CD8-positive, alpha-beta T cell (primary cell): ENCODE measurements at places on chromosomes 16 and 17. TPM values are rescaled to one million over a fixed set of nuclear protein-coding genes. Genes with fewer than 3 reads are reported as not detected.
A peak's percentile ranks its signal among the peaks of the same experiment; 100 is the strongest.

DNA sequence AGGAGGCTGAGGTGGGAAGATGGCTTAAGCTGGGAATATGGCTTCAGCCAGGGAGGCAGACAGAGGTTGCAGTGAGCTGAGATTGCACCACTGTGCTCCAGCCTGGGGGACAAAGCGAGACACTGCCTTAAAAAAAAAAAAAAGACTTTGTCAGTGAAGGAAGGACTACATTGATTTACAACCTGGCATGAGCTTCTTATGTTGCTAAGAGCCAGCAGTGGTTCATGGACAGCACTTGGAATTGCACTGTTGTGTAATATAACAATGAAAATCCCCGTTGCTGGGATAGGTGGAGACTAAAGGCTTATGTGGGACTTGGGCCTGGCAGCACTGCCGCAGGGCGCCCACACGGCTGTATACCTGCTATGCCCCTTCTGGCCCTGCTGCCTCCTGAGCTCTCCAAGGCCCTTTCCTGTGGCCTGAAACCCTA lies 14.1 kb upstream of the SLC16A5 start:
- DNase-seq, result no peak

DNA sequence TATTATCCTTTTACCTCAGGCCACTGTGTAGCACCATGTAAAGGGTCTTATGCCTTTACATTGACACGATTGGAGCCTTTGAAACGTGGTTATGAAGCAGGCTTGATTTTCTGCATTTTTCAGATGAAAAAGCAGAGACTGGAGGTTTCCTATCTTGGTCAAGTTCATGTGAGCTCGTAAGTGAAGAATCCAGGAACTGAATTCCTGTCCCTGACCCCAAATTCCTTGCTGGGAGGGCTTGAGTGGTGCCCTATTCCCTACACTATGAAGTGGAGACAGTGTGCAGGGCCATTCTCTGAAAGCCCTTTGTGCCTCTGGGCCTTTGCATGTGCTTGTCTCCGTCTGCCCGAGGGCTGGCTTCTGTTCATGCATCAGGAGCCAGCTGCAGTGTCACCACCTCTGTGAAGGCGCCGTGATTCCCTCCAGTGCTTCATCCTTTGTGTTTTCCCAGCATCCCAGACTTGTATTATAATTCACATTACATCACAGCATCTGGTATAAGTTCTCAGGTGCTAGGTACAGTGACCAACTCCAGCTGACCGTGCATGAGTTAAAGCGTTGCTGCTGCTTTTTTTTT lies 181.1 kb downstream of the SNX29 start:
- no peak for DNase-seq

DNA sequence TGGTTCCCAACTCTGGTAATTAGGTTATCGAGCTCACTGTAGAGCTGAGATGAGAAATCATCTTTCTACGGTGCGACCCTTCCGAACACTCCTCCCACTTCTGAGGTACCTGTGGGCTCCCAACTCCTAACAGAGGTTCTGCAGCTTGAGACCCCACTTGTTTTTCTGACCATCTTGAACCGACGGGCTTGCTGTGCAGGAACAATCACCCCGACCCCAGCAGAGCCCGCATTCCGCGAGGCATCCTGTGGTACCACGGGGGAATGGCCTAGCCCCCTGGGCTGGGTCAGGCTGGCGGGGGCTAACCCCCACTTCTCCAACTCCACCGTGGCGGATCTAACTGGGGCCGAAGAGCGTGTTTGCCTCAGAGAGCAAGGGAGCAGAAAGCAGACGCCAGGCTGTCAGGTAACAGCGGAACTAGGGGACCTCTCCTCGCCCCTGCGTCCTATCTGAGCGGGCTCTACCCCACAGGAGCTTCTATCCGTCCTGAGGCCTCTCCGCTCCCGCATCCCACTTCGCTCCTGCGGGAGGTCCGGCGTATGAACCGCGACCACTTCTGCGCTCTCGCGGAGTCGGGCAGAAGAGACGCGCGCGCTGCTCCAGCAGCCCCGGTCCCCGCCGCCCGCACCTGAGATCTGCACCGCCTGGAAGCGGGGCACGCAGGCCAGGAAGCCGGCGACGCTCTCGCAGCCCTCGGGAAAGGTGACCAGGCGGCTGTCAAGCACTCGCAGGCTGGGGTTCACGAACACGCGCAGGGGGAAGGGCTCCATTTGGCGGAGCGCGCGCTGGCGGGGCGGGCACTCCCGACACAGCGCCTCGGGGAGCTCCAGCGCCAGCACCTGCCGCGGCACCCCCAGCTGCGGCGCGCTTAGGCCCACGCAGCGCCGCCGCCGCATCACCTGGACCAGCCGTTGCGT lies 761 bp downstream of the PDF start:
- DNase-seq, result peak; percentile 45

GRCh38 chr17:4898927-4899326 lies 409 bp upstream of the C17orf107 start:
- no peak for DNase-seq

DNA sequence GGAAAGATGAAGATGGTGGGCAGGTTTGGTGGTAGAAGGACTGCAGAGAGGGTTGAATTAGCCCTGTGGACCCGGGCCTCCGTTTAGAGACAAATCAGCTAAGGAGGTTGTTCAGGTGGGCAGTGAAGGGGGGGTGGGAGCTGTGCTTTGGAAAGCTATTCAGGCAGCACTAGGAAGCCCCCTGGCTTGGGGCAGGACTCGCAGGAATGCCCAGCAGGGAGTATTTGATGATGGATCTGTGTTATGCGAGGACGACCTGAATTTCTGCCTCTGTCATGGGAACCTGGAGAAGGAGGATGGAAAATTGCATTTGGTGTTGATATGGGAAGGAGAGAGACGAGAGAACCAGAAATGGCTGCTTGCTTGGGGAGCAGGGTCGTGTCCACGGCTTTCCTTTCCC lies 3.5 kb downstream of the SPDYE4 start:
- DNase-seq, result no peak

DNA sequence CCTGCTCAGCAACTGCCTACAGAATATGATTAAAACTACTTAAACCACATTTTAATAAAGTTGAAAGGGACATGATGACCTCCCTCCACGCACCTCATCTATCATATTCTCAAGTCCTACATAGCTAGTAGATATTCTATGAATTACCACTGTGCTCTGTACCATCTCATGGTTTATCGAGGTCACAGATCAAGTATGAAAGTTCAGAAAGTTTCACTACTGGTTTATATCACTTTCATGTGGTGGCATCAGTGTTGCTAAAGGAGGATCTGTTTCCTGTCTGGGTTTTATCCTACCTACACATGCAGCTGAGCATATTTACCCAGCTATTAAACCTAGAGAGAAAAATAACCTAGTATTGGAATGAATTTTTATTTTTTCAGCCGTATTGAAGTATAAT lies 214.9 kb upstream of the MON1B start:
- no peak for DNase-seq

DNA sequence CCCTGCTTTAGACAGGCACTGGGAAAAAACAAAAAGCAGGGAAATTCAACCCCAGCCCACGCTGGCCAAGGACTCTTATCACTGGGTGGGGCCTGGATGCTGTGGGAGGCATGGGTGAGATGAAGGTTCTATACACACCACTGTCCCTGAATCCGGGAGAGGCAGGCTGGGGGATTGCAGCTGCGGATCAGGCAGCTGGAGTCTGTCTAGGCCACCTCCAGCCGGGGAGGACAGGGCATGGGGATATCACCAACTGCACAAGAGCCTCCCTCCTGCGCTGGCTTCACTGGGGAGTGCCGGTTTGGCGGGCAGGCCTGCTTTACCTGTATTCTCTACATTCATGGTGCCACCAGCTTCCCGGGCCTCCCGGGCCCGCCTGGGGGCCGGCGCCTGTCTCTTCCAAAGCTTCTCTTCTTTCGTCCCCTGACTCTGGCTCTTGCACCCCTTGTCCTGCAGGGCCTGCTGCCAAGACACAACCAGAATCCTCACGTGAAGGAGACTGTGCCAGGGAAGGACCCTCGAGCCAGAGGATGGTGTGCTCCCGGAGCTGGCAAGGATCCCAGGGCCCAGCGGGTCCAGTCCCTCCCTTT lies 13.9 kb downstream of the KIFC3 start:
- DNase-seq, result no peak

- DNase-seq, result no peak
Observed at GRCh38 chr17:34474706-34475105, 104.7 kb upstream of the TMEM132E start.

DNA sequence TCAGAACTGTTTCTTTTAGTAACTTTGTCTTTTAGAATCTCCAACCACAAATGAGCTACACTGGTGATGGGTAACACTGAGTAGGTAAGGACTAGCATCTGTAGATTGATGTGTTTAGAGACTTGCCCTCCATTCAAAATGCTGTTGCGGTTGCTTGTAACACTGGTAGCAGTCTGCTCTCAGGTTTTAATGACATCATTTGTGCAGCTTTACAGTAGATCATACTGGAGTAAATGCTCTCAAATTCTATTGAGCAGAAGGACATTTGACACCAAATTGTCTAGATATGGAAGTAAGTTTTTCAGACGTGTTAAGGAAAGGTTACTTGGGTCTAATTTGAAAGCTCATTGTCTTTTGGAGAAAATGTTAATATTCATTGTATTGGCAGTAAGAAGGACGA lies 98.8 kb downstream of the NLK start:
- DNase-seq, result no peak

DNA sequence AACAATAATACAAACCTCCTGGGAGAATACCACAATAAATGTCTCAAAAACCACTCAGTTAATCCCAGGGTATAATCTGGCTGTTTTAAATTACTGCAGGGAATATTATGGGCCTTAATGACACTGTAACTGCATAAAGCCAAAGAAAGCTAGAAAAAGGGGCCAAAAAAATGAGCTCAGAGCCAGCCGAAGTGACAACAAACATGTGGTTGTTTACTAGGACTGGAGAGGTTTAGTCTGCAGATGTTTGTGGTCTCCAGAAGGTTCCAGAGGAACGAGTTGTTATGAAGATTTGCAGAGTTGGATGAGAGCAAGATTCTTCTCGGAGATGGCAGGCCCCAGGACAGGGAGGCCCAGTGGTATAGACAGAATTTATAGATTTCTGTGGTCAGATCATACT lies 97.1 kb upstream of the AKTIP start:
- DNase-seq, result no peak

- DNase-seq, result no peak
Observed at GRCh38 chr16:56606476-56607108, 1.8 kb upstream of the MT2A start.

DNA sequence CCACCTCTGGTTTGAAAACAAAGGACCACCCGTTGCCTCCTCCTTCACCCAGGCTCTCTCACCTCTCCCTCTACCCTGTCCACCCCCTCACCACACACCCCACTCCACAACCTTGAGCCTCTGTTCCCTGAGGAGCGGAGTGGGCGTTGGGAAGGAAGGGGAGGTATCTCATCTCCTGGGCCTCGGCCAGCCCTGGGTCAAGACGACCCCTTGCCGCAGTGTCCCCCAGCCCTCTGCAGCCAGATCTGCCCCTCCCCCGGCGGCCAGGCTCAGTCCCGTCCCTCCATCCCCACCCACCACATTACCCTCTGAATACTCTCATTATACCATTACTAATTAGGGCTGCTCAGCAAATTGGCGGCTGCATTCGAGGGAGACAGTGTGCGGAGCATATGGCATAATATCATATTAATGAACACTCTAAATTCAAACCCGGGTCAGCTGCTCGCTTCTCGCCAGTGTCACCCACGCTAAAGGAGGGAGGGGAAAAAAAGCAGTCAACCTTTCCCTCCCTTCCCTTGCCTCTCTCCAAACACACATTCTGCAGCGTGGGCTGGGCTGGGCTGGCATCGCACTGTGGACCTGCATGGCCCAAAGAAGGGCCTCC lies 123.2 kb upstream of the LHX1 start:
- no peak for DNase-seq

- DNase-seq, result no peak
Observed at GRCh38 chr17:16649585-16649984, 4.1 kb downstream of the ZNF624 start.

GRCh38 chr17:74070998-74071679 lies 132.3 kb upstream of the RPL38 start:
- no peak for DNase-seq

- DNase-seq, result peak; percentile 84
Observed at GRCh38 chr16:81632392-81633146, 146.5 kb upstream of the PLCG2 start.

- DNase-seq, result no peak
Observed at GRCh38 chr17:14094676-14095601, 25.6 kb downstream of the COX10 start.

- peak; percentile 16 for DNase-seq
Observed at GRCh38 chr17:49850772-49851386, 3.0 kb upstream of the TAC4 start.

- DNase-seq, result no peak
Observed at GRCh38 chr17:9342225-9342624, 233.4 kb downstream of the STX8 start.

The SBK1 gene
- total RNA-seq, result 16.5 TPM

The PIK3R5 gene
- 155 TPM for total RNA-seq

The NTHL1 gene
- 1.7 TPM for total RNA-seq

The TMEM235 gene
- total RNA-seq, result not detected

The ABCA9 gene
- total RNA-seq, result not detected

The ATP1B2 gene
- total RNA-seq, result not detected

The TOM1L1 gene
- not detected for total RNA-seq

The CD300C gene
- not detected for total RNA-seq

The CDK5R1 gene
- 5.9 TPM for total RNA-seq

The HAP1 gene
- not detected for total RNA-seq
